Activated CD4-positive, alpha-beta T cell treated with anti-CD3 and anti-CD28 coated beads, Interleukin-2, amount 50 U/mL, for 48 hours (primary cell): ENCODE measurements at places on chromosomes 3 and 15.

DNA sequence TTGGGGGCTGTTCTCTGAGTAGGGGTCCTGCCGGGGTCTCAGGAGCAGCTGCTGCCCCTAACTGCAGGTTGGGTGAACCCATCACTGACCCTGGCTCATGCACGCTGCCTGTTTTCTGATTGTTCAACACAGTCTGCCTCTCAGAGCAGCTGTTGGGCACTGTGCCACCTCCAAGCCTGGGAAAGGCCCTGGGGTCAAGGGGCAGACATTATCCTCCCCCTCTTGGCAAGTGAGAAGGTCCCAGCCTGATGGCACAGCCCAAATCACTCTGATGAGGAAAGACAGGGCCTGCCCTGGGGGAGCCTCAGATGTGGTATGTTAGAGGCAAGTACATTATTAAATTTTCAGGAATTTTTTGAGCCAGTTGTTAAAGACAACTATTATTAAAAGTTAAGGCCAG lies 14.1 kb upstream of the GNAT1 start:
- DNase-seq: no peak

GRCh38 chr15:41647262-41647661 lies 12.9 kb upstream of the MGA start:
- no peak for DNase-seq

DNA sequence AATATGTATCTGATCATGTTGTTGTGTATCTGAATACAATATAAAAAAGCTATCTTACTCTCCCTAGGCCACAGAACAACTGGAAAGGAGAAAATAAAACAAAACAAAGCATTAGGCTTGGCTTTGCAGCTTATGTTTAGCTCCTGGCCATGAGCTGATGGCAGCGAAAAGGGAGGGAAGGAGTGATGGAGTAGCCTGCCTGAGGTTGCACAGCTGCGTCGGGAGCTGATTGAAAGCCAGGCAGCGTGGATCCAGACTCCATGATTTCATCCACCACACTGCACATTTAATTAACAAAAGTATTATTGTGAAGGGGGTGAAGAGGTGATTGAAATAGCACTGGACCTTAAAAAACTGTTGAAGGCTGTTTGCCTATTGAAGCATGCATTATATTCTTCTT lies 212.2 kb downstream of the GABRG3 start:
- no peak for DNase-seq

GRCh38 chr15:73375012-73375411 lies 6.3 kb upstream of the HCN4 start:
- DNase-seq: no peak

DNA sequence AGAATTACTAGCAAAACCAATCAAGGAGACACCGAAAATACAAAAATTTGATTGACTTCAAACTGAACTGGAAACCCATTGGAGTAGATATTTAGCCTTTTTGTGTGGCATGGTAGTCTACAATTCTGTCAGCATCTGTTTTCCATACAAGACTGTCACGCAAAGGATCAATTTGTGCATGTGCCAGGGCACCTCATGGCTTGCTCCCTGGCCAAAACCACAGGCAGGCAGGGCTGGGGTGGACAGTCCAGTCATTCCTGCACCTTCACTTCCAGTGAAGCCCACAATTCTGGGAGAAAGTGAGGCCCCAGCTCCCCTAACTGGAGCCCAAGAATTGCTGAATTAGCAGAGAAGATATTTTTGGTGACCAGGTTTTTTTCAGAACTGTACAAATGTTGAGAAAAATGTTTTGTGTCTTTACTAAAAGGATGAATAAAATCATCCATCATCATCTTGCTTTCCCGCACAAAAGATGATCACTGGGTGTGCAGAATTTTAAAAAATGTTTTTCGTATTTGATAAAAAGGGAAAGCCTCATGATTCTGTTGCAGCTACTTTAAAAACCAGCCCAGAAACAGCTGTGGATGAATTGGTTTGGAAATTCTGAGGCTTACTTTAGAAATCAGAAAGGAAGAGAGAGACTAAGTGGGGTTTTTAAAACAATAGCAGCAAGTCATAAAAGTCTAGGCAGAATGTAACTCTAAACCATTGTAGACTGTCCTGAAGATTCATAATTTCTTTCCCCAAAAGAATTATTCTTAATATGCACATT lies 86.4 kb downstream of the PCCB start:
- no peak for DNase-seq

DNA sequence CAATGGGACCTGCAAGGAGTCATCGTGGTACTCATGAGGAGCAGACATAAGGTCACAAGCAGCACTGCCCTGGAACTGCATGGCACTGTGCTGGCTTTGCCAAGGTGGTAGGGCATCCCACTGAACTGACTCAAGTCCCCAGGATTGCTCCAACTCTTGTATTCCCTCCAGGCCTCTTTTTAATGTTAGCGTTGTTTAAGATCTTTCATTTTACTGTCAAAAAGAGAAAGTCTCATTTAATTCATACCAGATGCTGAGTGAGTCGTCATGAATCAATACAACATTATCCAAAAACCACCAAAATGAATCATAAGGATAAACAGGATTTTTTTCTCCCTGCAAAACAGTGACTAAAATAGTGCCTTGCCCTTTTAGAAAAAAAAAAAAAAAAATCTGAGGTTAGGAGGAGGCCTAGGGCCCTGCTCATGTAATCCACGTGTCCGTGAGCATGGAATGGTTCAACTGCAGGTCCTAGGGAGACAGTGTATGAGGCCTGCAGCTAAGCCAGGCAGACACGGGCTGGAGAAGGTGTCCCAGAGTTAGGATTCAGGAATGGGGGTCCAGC lies 36.7 kb upstream of the BLM start:
- no peak for DNase-seq

- no peak for DNase-seq
Measured at GRCh38 chr15:80447077-80447476, 42.9 kb downstream of the ARNT2 start.

DNA sequence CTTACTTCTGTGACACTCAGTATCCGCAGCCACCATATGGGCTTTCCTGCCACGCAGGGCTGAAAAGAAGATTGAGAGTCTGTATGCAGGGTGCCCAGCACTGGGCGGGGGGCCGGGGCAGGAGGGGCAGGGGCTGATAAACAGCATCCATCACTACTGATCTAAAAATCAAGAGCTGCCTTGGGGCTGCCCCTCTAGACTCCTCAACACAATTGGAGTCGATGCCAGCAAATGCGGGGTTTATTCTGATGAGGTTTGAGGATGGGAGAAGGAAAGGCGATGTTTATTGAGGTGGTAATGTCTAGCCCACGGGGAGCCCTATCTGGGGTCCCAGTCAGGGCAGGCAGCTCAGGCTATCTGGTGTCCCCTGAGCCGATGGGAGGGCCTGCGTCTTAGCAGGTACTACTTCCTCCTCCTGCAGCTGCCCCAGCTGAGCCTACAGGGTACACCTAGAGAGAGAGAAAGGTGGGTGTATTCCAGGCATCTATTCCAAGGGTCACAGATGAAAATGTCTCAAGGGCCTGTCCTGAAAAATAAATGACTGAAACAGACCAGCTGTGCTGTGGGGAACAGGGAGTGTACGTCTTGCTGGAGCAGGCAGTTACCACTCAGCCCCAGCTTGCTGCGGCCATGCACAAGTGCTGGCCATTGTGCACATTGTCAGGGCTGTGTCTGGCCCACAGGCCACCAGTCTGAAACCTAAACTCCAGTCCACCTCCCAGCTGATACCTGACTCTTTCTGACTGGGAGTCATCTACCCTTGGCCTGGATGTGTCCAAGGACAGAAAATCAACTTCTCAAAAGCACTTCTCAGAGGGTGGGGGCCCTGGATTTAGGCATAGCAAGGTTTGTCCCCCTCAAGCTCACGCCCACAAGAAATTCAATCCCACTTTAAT lies 19.5 kb downstream of the ISG20 start:
- no peak for DNase-seq

DNA sequence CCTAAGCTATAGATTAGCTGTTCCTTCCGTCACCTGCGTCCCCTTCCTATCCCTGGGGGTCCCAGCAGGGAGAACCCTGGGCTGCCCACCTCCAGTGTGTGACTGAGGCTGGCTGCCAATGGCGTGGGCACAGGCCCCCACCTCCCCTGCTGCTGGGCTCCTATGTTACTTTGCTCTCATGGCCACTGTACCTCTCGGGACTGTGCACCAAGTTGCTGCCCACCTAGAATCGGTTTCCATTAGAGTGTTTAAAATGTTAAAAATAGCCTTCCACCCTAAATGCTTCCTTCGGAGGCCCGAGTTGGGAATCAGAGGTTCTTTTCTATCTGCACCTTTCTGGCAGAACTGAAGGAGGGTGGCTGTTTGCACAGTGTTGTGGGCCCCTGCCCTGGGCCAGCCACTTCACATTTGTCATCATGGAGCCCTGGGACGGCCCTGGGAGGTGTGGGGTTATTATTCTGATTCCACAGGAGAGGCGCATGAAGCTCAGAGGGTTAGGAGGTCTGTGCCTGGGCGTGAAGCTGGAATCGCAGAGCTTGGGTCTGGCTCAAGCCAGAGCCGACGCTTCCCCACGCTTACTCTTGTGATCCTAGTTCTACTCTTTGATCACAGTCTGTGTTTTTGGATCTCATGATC lies 29.1 kb downstream of the IRAK2 start:
- peak; percentile 21 for DNase-seq

GRCh38 chr15:39226169-39226937 lies 354.5 kb upstream of the THBS1 start:
- no peak for DNase-seq

- peak; percentile 79 for DNase-seq
Measured at GRCh38 chr15:98311566-98312188, 336.7 kb upstream of the IGF1R start.

- no peak for DNase-seq
Measured at GRCh38 chr3:127849368-127849767, 27.1 kb upstream of the MGLL start.

- DNase-seq: no peak
Measured at GRCh38 chr3:136149667-136150066, 46.5 kb downstream of the MSL2 start.

DNA sequence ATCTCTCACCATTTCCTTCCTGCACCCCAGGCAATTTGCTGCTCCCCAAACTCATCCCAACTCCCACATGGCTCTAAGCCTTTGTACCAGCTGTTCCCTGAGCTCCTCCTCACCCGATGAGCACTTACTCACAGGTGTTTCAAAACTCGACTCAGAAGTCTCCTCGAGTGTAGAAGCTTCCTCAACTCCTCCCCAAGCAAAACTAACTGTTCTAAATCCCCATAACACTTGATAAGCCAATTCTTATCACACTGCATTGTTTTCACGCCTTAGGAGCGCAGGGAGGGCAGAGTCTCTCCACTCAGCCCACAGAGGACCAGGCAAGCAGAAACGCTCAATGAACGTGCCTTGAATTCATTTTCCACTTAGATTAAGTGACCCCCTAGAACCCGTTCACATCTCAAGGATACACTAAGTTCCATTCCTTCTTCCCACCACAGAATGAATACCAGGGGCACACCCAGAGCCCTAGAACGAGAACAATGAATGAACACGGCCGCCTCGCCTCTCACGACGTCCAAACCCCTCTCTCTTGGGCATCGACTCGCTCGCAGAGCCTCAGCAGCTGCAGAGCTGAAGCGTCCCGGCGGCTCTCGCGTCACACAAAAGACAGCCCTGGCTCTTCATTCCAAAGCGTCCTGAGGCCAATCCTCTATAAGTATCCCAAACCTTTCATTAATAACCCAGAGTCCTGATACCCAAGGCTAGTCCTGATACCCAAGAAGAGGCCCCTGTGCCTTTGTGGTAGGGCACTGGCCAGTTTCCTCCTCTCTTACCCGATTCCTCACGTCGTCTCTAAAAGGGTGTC lies 1.1 kb downstream of the RAF1 start:
- peak; percentile 47 for DNase-seq

DNA sequence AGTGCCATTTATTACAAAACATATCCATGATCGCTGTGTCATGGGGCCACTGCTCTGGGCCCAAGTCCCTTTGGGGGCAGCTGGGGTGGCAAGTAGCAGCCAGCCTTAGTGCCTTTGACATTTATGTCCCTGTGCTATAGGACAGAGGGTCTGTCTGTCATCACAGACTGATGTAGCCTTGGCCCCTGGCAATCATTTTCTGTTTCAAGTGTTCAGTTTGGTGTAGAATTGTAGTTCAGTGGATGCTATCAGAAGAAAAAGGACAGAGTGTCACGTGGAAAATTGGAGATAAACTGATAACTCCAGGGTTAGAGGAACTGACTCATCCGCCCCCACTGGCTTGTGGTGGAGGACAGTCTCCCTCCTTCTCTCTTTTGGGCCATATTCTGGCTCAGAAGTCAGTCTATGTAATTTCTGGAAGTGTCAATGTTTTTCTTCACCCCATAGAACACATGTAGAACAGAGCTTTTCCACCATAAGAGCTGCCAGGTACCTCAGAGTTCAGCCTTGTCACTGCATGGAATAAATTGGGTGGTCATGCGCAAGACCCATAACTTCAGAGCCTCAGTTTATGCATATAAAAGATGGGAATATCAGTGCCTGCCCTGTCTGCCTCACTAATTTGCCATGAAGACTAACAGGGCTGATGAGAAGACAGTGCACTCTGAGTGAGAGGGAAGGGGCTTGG lies 4.5 kb upstream of the MRPS22 start:
- peak; percentile 38 for DNase-seq

DNA sequence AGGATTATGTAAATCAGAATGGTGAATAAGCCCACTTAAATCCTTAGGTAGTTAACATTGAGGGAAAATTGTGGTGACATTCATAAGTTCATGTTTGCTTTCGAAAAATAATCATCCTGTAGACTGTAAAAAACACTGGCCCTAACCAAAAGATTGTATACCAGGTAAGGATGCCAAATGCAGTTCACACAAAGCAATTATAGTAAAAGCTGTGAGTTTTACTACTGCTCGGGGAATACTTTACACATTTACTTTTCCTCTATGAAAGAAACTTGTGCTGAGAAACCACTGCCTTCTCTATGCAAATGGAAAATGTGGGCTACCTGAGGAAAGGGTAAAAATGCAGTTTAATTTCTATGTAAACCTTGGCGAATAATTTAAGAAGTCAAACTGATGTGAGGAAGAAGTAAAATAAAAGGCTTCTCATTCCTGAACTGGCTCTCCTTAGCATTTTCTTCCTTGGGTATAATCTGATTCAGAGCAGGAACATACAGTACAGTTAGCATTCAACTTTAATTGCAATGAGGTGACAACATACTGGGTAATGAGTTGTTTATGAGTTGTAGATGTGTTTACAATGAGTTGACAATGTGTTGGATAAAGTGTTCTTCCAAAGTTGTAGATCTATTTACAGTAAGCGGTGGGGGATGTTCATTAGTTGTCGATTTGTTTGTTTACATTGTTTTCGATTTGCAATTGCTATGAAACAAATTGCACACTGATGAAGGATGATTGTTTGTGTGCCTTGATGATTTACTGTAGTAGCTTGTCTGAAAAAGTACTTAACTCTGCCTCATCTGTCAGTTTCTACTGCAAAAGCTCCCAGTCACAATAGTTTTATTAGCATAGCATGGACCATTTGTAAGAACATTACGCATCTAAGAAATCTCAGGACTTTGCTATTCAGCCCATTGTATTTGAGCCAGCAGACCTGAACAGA lies 453.0 kb upstream of the DPH6 start:
- no peak for DNase-seq

GRCh38 chr3:195101927-195102608 lies 168.9 kb downstream of the XXYLT1 start:
- DNase-seq: no peak

GRCh38 chr3:119395923-119396358 lies 67.5 kb downstream of the TMEM39A start:
- peak; percentile 5 for DNase-seq

- no peak for DNase-seq
Measured at GRCh38 chr3:167467848-167468611, 5.8 kb downstream of the SERPINI2 start.
